ENCODE measurements at places on chromosomes 6 and 20.

GRCh38 chr6:89689732-89690131 lies 51.2 kb upstream of the LYRM2 start:
- DNase-seq = no peak

DNA sequence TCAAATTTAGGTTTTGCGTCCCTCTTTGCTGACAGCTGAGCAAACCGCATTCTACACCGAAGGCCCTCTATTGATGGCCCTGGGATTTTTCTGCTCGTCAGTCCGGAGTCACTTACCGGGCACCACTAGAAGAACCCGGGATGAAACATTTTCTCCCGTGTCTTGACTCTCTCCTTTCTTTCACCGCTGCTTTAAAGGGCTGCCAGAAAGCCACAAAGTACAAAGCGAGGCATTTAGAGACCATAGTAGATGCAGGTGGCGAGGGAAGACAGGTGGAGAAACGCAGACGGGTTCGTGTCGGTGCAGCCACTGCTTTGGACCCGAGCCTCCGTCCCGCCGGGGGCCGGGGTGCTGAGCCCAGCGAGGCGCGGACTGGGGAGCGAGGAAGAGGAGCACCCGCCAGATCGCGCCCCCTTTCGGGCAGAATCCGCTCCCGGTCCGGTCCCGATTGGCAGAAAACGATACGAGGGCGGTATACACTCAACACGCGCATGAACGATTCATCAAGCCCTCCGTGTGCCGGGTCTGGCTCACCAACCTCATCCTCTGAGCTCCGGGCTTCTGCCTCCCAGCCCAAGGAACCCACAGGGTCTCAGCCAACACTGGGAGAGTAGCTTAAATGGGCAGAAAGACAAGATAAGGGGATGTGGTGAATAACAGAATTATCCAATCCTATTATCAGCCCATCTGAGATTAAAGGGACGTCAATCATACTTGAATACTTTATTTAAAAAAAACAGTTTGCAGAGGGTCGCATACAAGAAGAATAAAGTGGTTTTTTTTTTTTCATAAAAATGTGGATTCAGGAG lies 84.9 kb downstream of the TRIM27 start:
- peak; percentile 61 for DNase-seq

GRCh38 chr20:44481719-44482416 lies 6.2 kb downstream of the TTPAL start:
- no peak for DNase-seq

GRCh38 chr6:156189195-156189594 lies 588.0 kb upstream of the ARID1B start:
- no peak for DNase-seq

DNA sequence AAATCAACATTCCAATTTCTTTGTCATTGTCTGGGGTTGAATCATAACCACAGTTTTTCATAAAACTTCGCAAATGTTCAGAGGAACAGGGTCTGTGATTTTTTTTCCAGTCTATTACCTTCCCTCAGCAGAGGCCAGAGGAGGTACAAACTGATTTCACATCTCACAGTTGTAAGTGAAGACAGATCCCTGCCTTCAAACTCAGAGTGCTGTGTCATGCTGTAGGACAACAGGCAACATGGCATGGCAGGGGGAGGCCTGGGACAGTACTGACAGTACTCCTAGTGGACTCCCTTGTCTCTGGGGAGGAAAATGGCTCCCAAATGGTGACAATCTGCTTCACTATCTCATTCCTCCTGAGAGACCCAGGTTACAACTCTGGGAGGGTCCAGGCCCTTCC lies 308.6 kb downstream of the CDC5L start:
- no peak for DNase-seq

DNA sequence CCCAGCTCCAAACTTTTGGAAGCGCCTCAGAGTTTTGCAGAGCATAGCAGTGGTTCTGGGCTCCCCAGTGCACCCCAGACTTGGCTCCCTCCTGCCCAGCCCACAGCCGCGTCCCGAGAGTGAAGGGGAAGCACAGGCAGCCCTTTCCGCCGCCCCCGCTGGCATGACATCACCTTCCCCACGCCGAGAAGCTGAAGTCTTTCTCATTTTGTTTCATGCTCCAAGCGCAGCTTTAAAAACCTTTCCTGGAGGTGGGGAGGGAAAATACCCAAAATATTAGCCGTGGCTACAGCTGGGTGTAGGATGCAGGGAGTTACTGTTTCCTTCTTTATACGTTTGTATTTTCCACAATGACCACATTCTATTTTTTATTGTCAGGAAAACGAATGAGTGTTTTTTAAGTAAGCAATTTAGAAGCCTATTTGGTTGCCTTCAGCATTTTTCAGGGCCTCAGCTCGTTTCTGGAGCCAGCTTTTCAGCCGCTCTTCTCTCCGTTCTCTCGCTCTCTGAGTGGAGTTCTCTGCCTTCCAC lies 72.9 kb downstream of the SNX5 start:
- no peak for DNase-seq

GRCh38 chr20:58179432-58180099 lies 48.9 kb downstream of the ANKRD60 start:
- DNase-seq = no peak

- DNase-seq = no peak
Measured at GRCh38 chr6:165967810-165968407, 199.7 kb downstream of the TBXT start.

GRCh38 chr20:30484009-30484748 lies 773.3 kb upstream of the DEFB115 start:
- DNase-seq = no peak

DNA sequence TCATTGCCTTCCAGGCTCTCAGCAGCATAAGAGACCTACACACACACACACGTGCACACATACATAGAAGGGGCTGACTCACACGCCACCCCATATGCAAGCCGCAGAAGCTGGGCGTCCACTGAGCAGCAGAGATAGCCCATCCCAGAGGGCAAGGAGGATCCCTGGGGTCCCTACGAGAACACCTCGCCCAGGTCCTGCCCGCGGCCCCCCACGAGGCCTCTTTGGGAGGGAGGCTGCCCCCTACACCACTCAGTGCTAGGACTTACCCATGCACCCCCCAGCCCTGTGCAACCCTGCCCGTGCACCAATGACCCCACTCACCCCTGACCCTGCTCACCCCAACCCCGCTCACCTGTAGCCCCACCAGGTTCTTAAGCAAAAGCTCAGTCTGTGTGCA lies 20.6 kb upstream of the NTSR1 start:
- DNase-seq = no peak

DNA sequence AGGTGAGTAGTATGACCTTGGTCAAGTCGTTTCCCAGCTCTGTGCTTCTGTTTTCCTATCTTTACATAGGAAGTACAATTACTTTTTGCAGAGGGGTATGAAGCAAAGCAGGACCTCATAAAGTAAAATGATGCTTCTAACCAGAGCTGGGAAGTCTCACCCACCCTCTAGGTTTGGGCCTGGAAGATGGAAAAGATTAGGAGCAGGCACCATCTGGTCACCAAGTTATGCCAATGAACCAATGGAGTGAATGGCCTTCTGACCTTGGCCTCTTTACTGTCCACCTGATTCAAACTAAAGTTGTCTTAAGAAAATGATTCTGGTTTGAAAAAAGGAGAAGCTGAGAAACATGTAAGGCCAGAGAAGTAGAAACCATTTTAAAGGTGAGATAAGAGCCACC lies 68.9 kb upstream of the CTNNBL1 start:
- DNase-seq = no peak

GRCh38 chr20:59403962-59404314 lies 103.5 kb downstream of the EDN3 start:
- DNase-seq = no peak

- peak; percentile 10 for DNase-seq
Measured at GRCh38 chr20:50561379-50562078, 51.3 kb downstream of the PTPN1 start.

DNA sequence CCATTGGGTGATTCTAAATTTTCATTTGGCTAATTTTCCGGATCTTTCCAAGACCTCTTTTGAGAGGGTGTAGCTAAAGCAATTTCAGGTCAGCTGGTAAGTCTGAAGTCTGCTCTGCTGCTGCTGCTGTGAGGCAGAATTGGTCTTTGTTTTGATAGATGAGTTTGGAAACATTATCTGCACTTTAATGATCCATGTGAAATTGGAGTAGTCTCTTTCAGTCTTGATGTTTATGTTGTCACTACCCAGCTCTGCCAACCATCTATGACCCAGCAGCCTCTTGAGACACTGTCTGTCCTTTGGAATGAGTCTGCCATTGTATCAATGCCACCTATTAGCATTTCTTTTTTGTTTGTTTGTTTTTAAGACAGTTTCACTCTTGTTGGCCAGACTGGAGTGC lies 44.1 kb downstream of the TXNDC5 start:
- DNase-seq = no peak

DNA sequence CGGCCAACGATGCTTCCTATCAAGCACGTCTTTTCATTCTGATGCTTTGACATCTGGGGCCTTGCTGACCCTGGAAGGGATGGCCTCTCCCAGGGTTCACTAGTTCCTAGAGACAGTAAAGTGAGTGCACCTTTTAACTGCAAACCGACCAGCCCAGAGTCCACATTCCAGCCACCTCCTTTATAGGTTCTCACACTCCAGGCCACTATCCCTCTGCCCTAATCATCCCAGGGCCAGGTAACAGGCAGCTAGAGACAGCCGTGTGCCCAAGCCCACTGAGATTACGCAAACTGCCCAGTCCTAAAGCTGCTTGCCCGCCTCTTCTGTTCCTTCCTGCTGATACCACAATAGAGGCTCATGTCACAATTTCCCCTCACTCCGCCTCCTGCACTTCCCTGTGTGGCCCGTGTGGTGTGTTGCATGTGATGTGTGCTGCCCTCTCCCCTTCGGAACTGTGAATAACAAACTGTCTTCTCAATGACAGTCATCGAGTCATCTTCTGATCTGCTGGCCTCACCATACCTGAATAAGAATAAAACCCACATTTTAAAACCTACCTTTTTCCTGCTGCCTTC lies 123.7 kb upstream of the EXOC2 start:
- no peak for DNase-seq
